H9 (cell line): ENCODE measurements at places on chromosomes 11 and 22. TPM values are rescaled to one million over a fixed set of nuclear protein-coding genes. Genes with fewer than 3 reads are reported as not detected.

CSNK2A3 gene
- 1.7 TPM in 2 replicates for total RNA-seq

GDPD4 gene
- not detected in 2 replicates for total RNA-seq

FOLR2 gene
- total RNA-seq: not detected in 2 replicates

SCARF2 gene
- 10.8 and 12.7 TPM in 2 replicates for total RNA-seq

P2RY6 gene
- total RNA-seq: not detected in 2 replicates

ZW10 gene
- total RNA-seq: 23.6 and 26.0 TPM in 2 replicates

DEUP1 gene
- 0.22 TPM in 1 of 2 replicates, not detected in the other for total RNA-seq

DGCR6 gene
- total RNA-seq: 1.8 and 2.2 TPM in 2 replicates

EED gene
- 31.7 and 34.1 TPM in 2 replicates for total RNA-seq

UBQLNL gene
- not detected in 2 replicates for total RNA-seq

GRCh38 chr11:65355013-65355775 lies 643 bp downstream of the TIGD3 start:
- peaks cover 2% of the 10 kb centered on the region; the same call in 1 of the 2 replicates for H3K27me3 ChIP-seq
- DNase-seq: peak; percentile 49
- H3K27ac ChIP-seq: no peak overlapping the region
- H3K4me3 ChIP-seq: peak overlapping the region; percentile 82
- H3K4me1 ChIP-seq: no peaks in the 10 kb centered on the region

- H3K4me1 ChIP-seq: no peaks in the 10 kb centered on the region
- H3K27me3 ChIP-seq: no peaks in the 10 kb centered on the region
- no peak overlapping the region for H3K27ac ChIP-seq
- H3K36me3 ChIP-seq: no peaks in the 10 kb centered on the region
Measured at GRCh38 chr11:63738720-63739360, 29.7 kb downstream of the ZFTA start.

DNA sequence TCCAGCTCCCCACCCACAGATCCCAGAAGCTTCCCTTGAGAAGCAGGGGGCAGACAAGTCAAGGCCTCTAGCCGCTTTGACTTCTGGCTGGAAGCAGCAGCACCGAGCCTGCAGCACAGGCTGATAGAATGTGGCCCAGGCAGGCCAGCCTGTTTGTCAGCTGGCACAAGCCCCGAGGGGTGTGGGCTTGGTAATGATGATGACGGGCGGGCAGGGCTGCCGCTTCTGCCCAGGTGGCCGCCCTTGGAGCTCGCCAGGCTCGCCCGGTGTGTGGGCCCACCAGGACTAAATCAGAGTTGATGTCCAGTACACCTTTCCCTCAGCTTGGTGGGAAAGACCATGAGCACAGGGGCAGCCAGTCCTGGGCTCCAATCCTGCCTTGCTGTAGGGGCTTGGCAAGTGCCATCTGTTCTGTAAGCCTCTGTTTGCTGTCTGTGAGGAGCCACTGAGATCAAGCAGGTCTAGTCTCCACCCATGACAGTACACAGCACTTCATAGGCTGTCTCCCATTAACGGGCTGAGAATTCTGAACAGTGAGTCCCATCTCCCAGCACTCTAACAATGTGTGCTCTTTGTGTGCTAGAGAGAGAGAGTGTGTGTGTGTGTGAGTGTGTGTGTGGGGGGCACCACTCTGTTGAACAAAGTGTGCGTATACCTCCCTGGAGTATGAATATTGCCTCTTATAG lies 26.8 kb downstream of the MICAL2 start:
- H3K36me3 ChIP-seq: no peaks in the 10 kb centered on the region
- H3K27ac ChIP-seq: no peak overlapping the region
- H3K4me1 ChIP-seq: no peaks in the 10 kb centered on the region; the same call in 1 of the 2 replicates

DNA sequence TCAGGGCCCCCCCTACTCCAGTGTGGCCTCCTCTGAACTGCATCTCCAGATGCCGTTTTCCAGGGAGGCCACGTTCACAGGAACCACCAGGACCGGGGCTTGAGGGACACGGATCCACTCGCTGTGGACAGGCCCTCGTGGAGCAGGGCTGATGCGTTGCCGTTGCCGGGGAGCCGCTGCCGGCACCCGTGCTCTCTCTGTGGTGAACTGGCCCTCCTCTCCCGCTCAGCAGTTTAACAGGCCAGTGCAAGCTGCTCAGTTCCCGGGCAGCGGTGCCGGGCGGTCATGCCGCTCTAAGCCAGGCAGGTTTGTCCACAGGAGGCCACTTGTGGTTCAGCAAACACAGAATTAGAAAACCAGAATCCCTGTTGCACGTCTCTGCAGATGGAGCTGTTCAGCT lies 301.6 kb downstream of the TBC1D22A start:
- H3K27me3 ChIP-seq: no peaks in the 10 kb centered on the region
- DNase-seq: peak; percentile 25
- no peak overlapping the region for H3K4me3 ChIP-seq
- H3K27ac ChIP-seq: no peak overlapping the region
- no peaks in the 10 kb centered on the region for H3K4me1 ChIP-seq

GRCh38 chr11:64304316-64305072 lies 830 bp upstream of the ESRRA start:
- H3K27me3 ChIP-seq: peaks cover 12% of the 10 kb centered on the region
- H3K4me3 ChIP-seq: peak overlapping the region; percentile 84
- H3K27ac ChIP-seq: peak overlapping the region; percentile 95
- peak; percentile 97 for DNase-seq
- peaks cover 2% of the 10 kb centered on the region; the same call in 1 of the 2 replicates for H3K4me1 ChIP-seq

DNA sequence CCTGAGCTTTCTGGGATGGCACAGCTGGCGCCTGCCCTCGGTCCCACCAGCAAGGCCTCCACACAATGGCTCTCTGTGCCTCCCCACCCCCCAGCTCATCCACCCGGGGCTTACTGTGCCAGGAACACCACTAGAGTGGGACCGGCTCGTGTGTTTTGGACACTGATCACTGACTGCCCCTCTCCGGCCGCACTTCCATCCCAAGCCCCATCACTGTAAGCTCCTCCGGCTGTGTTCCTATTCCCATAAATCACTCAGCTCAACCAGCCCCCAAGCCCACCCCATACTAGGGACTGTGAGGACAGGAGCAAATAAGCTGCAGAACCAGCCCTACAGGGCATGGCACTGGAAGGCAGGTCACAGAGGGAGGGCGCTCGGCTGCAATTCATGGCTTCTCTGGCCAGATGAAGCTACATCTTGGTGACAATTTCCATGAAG lies 7.3 kb downstream of the APBB1 start:
- no peak overlapping the region for H3K4me3 ChIP-seq
- H3K27me3 ChIP-seq: no peaks in the 10 kb centered on the region
- no peak for DNase-seq
- peaks cover 4% of the 10 kb centered on the region; the same call in 1 of the 2 replicates for H3K36me3 ChIP-seq
- no peaks in the 10 kb centered on the region for H3K4me1 ChIP-seq
- H3K27ac ChIP-seq: no peak overlapping the region

DNA sequence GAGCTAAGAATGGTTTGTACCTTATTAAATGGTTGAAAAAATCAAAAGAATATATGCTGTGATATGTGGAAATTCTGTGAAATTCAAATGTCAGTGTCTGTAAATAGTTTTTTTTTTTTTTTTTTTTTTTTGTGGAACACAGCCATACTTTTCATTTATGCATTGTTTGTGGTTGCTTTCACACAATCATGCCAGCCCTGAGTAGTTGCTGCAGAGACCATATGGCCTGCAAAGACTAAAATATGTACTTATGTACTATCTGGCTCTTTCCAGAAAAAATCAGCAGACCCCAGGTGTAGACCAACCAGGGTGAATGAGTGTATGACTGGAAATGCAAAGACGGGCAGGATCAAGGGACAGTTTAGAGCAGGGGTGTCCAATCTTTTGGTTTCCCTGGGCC lies 98.3 kb downstream of the PTPRJ start:
- no peaks in the 10 kb centered on the region for H3K36me3 ChIP-seq
- peaks cover 3% of the 10 kb centered on the region; the same call in 1 of the 2 replicates for H3K4me1 ChIP-seq
- no peak overlapping the region for H3K4me3 ChIP-seq
- no peak overlapping the region for H3K27ac ChIP-seq
- no peak for DNase-seq

DNA sequence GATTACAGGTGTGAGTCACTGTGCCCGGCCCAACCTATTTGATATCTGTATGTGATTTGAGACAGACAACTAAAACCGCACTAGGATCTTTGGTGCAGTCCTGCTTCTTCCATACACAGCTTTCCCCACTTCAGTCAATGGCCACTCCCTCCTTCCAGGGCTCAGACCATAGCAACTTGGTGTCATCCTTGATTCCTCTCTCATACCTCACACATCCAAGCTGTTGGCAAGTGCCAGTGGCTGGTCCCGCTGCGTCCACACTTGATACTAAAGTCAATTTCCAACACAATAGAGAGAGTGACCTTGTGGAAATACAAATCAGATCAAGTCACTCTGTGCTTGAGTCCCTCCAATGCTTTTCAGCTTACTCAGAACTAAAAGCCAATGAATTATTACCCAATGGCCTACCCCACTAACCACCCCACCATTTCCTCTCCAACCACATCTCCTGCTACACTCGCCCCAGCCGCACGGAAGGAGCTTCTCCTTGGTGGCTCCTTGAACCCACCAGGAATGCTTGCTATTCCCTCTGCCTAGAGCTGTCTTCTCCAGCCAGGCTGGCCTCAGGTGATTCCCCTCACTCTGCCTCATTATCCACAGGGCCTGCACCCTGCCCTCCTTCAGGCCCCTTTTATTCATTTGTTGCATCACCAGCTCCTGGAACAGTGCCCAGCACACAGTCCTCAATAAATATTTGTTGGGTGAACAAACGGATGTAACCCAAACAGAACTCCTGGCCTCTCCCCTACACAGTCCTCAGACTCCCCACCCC lies 12.9 kb downstream of the ABTB2 start:
- DNase-seq: peak; percentile 18
- H3K4me3 ChIP-seq: no peak overlapping the region
- H3K27me3 ChIP-seq: no peaks in the 10 kb centered on the region
- H3K36me3 ChIP-seq: no peaks in the 10 kb centered on the region
- peaks cover 5% of the 10 kb centered on the region; the same call in 1 of the 2 replicates for H3K4me1 ChIP-seq

- no peak for DNase-seq
- no peak overlapping the region for H3K27ac ChIP-seq
- no peaks in the 10 kb centered on the region for H3K4me1 ChIP-seq
- H3K4me3 ChIP-seq: no peak overlapping the region
Measured at GRCh38 chr11:108135845-108136544, 14.6 kb downstream of the ACAT1 start.

- H3K4me1 ChIP-seq: peaks cover 6% of the 10 kb centered on the region; the same call in 1 of the 2 replicates
- H3K36me3 ChIP-seq: no peaks in the 10 kb centered on the region
Measured at GRCh38 chr11:134481933-134482527, 70.0 kb upstream of the B3GAT1 start.

DNA sequence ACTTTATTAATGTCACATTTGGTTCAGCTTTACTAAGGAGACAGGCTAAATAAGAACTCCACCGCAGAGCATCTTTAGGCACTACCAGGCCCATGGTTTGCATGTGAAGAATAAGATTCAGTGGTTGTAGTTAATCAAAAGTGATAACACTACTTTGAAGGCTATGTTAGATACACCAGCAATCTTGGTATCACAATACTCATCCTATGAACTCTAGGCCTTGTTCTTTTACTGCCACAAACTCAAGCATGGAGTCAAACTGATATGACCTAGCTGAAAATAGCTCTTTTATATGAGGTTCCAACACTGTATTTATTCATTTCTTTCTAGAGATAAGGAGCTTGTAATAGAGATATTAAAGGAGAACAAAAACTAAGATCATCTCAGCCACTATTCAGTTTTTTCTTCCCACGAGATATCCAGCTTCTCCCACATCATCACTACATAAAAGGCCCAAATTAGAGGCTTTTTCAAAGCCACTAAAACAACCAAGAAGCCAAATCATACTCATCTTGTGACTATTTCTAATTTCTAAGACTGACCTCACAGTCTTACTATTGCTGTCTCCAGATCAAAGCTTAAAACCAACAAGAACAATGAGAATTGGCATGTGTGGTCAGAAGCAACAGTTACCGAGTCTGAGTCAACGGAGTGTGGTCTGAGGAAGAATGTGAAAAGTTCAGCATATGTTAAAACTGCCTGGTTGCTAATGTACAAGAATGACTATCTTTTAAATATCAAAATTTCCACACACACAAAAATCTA lies 25.1 kb upstream of the GUCY1A2 start:
- no peaks in the 10 kb centered on the region for H3K36me3 ChIP-seq
- no peak overlapping the region for H3K27ac ChIP-seq
- no peak overlapping the region for H3K4me3 ChIP-seq
- H3K27me3 ChIP-seq: no peaks in the 10 kb centered on the region
- no peaks in the 10 kb centered on the region for H3K4me1 ChIP-seq

DNA sequence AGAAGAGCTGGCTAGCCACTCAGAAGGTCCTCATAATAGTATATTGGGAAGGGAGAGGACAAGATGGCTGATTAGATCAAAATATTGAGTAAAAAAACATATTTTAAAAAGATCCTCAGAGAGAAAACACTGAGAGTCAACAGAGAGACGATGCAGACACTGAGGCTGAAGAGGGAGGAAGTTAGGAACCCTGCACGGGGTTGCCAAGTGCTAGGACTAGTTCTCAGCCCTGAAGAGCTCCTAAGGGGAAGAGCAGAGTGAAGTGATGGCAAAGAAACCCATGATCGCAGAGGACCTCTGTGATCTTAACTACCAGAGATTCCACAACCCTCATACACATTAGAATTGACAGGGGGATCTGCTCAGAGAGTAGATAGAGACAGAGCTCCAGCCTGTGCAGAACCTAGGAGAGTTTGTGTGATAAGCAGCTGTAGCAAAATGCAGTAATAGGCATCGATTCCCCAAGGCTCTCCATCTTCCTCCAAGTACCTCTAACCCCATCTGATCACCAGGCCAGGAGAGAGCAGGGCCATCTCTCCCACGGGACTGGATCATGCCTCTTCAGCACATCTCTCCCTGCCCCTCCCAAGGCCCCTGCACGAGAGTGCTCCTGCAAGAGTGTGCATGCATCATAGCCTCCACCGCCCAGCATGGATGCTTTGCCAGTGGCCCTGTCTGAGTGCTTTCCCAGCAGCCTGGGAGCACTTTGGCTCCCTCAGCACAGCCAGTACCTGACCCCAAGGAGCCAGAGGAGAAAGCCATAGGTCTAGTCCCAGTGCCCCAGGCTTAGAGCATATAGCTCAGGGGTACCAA lies 41.2 kb upstream of the ARL14EP start:
- no peaks in the 10 kb centered on the region for H3K36me3 ChIP-seq
- H3K27me3 ChIP-seq: no peaks in the 10 kb centered on the region
- no peak overlapping the region for H3K4me3 ChIP-seq
- no peak overlapping the region for H3K27ac ChIP-seq

DNA sequence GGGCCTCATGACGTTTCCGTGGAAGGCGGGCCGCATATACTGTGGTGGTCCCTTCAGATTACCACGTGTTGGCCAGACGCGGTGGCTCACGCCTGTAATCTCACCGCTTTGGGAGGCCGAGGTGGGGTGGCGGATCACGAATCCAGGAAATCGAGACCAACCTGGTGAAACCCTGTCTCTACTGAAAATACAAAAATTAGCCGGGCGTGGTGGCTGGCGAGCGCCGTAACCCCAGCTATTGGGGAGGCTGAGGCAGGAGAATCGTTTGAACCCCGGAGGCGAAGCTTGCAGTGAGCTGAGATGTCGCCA lies 853 bp upstream of the DENND6B start:
- no peak overlapping the region for H3K27ac ChIP-seq
- no peaks in the 10 kb centered on the region; the same call in 1 of the 2 replicates for H3K27me3 ChIP-seq
- DNase-seq: no peak
- peak overlapping the region; percentile 65 for H3K4me3 ChIP-seq
- no peaks in the 10 kb centered on the region for H3K36me3 ChIP-seq
- no peaks in the 10 kb centered on the region for H3K4me1 ChIP-seq
